ENCODE measurements at places on chromosomes 2 and 18. TPM values are rescaled to one million over a fixed set of nuclear protein-coding genes. Genes with fewer than 3 reads are reported as not detected.

The OTOF gene
- total RNA-seq: 0.11 TPM

DNA sequence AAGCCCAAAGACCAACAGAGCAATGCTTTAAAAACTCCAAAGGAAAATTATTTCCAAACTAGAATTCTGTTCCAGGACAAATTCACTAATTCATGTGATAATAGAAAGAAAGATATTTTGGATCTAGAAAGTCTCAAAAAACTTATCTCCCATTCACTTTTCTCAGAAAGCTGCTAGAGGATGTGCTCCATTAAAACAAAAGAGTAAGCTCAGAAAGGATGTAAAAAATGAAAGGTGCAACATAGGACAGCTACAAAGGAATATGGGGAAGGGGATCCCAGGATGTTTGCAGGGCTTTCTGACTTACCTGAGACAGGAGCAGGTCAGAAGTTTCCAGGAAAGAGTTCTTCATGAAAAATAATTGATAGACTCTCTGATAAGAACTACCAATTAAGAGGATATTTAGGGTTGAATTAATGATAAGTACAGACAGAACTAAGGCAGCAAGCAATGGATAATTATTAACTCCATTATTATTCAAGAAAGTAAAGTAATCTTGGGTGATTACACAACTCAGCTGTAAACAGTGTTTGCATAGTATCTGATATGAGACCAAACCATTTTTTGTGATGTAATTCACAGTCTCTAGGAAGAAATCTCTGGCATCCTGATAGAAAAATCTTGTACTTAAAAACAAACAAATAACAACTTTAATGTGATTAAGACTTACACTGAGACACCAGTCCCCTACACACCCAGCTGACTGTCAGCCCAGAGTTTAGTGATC, 20.9 kb downstream of the LYG1 start:
- no peak for DNase-seq

- DNase-seq: no peak
Measured at GRCh38 chr18:36578871-36579710, 249.7 kb downstream of the TPGS2 start.

DNA sequence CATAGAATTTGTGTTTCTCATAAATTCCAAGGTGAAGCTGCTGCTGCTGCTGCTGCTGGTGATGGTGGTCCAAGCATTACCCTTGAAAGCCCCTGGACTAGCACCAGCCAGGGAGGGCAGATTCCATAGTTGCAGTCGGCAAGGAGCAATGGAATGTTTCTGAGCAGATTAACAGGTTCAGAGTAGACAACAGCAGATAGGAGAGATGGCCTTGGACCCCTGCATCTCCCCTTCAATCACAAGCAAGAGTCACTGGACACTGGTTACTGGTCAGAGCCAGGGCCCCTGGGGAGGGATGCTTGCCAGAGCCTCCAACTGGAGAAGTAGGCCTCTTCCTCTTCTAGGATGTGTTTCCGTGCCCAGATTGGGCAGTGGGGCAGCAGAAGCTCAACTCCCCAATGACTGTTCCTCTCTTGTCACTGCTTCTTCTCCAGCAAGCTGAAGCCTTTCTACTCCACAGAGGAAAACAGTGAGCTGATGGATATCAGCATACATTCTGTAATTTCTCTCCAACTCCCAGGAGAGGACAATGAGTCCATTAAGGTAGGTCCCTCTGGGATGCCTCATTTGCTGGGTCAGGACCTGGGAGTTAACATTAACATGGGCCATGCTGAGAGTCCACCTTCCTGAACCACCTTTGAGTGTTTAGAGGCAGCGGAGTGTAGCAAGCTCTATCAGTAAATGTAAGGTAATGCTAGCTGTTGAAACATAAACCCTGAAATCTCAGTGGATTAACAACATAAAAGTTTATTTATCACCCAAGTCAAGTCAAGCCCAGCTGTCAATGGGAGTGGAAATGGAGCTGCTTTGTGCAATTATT, 35.3 kb downstream of the MROH2A start:
- no peak for DNase-seq

GRCh38 chr2:60226943-60227342, 326.5 kb downstream of the BCL11A start:
- no peak for DNase-seq

DNA sequence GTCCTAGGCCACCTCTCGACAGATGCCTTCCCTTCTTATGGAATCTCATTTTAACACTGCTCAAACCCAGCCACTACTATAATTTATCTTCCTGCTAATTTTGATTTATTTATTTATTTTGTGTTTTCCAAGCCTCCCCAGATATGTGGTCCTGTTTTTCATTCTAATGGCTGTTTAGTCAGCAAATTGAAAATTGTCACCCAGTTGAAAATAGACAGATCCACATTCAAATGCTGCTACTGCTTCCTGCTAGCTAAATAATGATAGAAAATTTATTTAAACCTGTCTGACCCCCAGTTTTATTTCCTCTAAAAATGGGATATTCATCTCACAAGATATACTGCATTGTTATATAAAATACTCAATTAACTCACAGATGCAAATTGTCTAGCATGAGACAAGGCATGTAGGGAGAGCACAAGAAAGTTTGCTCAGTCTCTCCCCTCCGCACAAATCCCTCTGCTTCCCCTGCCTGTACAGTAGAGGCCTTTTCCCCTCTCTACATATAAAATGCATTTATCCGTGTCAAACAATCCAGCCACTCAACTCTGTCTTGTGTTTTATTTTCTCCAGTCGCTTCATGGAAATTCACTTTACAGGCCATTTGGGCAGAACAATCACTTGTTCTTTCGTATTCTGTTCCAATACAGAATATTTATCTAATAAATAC, 389.9 kb downstream of the SOX11 start:
- no peak for DNase-seq
